Omental fat pad (tissue), 4 donors: ENCODE measurements at places on chromosomes 4 and X. TPM values are rescaled to one million over a fixed set of nuclear protein-coding genes. Genes with fewer than 3 reads are reported as not detected.

GRCh38 chrX:106611317-106611678, 480 bp upstream of the RADX start:
- DNase-seq, result no peak

DNA sequence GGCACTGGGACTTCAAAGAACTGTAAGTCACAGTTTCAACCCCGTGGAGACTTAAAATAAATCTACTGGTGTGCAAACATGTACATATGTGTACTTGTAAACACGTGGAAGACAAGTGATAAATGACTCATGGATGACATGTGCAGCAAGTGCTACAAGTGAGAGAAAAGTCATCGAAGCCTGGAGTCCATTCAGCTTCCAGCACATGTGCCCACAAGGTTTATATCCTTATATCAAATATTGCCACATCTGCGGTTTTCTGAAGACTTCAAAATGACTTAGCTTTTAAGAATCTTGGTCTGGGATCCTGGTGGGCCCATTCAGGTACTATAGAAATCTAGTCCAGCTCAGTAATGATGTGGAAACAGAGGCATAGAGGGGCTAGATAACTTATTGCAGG, 33.0 kb upstream of the TTC29 start:
- no peak for DNase-seq

DNA sequence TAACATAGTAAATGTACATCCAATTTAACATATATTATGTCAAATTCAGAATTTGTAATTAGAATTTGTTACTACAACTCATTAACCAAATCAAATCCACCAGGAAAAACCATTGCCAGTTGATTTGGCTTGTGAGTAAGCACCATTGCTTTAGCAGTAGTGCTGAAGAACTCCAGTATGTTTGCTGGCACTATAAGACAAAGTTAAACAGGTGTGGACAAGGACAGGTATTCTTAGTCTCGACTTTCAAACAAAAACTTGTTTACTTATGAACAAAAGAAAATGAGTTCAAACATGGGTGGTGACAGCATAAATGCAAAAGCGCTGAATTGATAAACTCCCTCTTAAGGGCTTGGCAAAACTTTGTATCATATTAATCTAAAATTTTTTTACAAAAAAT, 1.3 kb upstream of the ADH7 start:
- DNase-seq, result no peak

DNA sequence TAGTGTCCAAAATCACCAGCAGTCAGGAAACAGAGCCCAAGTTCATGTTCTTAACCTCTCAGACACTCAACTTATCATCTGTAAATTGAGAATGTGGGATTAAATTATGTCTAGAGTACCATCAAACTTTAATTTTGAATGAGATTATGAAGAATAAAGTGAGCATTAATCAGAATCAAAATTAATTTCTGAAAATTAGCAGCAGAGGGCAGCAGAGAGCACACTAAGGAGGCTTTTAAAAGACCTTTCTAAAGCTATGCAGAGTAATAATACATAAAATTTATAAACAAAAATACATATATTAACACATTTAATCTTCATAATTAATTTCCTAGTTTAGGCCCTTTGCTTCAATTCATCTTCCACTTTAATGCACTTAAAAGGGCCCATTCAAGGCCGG, 7.1 kb downstream of the TASL start:
- DNase-seq, result no peak

DNA sequence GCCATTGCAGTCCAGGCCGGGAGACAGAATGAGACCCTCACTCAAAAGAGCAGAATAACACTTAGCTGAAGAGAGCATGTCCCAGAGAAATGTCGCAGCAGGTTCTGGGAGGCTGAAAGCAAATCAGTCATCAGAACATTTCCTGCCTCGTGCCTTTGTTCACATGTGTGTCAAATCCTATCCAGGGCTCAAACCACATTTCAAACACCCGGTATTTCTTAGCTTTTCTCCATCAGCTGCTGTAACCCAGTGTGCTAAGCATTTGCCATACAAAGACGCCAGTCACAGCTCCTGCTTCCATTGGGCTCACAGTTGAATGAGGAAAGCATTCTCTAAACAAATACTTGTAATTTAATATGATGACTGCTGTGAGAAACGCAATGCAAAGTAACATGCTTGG, 6.0 kb downstream of the PALLD start:
- no peak for DNase-seq

- DNase-seq, result no peak
Measured at GRCh38 chrX:44996277-44996676, 123.3 kb downstream of the KDM6A start.

- DNase-seq, result no peak
Measured at GRCh38 chr4:156158747-156159146, 205.1 kb upstream of the CTSO start.

DNA sequence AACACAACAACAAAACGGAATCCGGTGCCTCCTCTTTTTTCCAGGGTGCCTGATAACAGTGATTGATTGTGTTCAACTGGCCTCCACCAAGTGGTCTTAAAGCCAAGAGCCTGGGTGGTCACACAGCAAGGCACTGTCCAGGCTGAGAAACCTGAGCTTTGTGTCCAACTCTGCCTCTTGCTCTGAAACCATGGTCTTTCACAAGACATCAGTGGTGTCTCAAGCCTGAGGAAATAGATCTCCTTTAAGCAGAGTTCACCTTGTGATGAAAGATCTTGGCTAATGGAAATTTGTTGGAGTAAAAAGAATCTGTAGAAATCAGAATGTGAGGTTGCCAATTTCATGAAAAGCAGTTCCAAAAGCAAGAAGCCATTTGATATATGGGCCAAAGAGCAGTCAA, 47.3 kb upstream of the ACSL1 start:
- no peak for DNase-seq

DNA sequence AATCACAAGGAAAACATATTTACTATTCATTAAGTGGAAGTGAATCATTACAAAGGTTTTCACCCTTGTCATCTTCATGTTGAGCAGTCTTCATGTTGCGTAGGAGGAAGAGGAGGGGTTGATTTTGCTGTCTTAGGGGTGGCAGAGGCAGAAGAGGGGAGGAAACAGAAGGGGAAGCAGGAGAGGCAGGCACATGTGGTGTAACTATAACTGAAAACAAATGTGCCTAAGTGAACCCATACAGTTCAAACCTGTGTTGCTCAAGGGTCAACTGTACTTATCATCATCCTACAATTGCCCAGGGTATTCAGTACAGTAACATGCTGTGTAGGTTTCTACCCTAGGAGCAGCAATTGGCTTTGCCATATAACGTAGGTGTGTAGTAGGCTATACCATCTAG, 47.2 kb downstream of the SYNPO2 start:
- DNase-seq, result no peak

DNA sequence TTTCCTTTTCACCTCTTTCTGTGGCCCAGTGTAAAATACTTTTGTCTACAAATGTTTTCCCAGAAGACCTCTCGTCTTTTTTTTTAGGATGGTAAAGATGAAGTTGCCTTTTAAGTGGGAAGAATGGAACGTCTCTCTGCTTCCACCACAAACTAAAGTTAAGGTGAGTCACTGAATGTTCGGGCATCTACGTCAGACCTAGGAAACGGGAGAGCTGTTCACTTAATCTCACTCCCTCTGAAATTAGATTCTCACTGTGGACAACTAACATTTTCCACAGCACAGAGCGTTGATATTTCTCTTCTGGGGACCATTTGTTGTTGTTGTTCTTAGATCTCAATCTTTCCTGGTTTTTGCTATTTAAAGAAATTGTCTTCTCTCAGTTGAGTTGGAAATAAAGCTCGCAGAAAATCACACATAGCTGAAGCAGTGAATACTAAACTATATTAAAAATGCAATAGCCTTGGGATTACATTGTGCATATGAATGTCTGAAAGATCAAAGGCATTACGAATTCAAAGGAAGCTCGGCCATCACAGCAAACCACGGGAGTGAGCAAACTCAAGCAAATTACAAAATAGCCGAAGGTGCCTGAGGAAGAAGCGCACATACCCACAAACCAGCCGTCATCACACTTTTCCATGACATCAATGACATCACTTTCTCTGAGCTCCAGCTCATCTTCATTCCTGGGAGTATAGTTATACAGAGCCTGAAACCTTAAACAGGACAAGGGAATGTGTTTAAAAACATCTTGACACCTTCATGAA, 53.9 kb upstream of the PDLIM3 start:
- DNase-seq, result no peak

DNA sequence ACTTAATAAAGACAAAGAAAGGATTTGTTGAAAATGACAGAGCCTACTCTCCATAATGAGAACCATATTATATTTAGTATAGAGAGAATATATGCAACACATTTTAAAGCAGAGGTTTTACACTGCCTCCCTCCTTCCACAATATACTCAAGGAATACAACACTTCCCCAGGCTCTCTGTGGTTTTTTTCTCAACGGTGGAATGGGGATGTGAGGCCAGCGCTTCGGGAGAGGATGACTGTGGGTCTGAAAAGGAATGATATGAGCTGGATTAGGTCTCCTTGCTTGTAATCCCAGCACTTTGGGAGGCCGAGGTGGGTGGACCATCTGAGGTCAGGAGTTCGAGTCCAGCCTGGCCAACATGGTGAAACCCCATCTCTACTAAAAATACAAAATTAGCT, 348.7 kb upstream of the KLF3 start:
- no peak for DNase-seq

DNA sequence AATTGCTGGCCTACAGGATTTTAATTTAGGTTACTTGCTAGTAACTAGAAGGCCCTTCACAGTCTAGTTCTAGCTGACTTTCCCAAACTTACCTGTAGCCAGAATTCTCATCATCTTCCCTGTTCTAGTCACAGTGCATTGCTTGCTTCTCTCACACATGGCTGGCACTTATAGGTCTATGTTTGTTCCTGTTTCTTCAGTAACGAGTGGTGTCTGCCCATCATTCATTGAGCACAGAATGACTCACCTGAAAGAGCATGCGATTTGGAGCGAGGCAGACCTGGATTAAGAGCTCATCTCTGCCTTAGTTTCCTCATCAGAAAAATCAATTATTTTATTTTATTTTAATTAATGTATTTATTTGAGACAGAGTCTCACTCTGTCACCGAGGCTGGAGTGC, 201.7 kb upstream of the ANK2 start:
- no peak for DNase-seq

DNA sequence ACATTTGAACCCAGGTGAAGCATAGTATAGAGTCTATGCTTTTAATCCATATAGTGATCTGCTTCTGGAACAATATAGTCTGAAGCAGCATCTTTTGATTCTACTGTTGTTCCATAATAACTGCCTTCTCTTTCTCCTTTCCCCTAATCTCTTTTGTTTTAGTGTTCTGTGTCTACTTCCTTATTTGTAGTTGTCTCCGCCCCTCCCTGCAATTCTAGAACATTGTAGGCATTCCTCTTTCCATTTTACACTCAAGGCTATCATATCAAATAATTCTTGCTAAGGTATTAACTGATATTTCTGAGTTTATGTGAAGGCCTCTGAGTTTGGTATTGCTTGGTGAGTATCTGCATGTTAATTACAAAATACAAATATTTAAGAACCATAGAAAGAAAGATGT, 11.6 kb downstream of the BLTP1 start:
- no peak for DNase-seq

DNA sequence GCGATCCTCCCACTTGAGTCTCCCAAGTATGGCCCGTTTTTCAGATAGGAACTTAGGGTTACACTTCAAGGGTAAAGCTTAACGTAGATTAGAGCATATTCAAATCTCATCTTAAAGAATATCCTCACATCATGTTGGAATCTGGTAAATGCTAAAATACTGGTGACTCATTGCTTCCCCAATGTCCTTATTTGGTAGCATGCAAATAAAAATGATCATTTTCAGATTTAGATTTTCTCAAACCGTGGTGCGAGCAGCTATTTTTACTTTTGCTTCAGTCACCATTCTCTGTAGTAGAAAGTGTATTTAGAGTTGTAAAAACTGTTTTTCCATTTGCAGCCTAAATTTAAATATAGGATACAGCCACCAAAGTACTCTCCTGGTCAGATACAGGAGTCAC, 101.5 kb upstream of the MAML3 start:
- no peak for DNase-seq

DNA sequence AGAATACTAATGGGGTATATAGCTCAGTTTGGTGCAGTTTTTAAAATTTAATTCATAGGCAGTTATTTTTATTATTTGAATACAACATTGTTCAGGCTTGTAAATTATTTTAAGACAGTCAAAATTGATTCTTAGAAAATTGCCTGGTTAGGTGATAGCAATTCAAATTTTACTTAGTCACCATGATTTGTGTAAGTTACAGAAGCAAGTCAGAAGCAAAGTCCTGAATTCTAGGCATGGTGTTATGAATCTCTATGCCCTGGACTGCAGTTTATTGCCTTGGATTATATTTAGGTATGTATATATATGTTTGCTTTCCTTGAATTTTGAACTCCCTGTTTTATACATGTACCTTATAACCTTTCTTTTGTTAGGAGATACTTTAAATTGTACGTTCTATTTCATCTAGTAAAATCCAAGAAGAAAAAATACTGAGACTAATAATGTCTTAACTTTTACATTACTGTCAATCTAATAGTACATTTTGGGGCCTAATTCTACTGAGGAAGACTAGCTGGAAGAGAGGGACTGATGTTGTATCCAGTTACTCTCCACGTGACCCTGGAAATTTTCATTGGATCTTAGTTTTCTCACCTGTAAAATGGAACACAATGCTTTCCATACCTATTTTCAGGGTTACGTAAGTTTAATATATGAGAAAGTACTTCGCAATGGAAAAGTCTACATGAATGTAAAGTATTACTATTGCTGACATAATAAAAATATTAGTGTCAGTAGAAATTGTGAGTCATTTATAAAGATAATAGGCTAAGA, 25.1 kb downstream of the RAPGEF2 start:
- no peak for DNase-seq

DNA sequence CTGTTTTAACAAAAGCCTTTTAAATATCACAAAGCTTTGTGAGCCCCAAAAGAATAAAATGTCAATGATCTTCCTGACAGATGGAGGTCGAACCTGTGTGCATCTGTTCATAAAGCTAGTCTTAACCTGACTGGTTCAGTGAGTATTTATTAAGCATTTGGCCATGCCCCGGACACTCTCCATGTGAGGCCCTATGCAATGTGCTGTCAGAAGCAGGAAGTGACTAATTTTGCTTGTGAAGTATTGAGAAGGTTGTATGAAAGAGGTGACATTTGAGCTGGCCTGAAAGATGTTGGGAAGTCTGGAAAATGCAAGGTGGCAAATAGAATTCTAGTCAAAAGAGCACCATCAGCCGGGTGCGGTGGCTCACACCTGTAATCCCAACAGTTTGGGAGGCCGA, 171.4 kb downstream of the MSL3 start:
- no peak for DNase-seq

The GLRA3 gene
- not detected for total RNA-seq

The ODAPH gene
- not detected for total RNA-seq

The TACR3 gene
- total RNA-seq, result not detected

The HTR2C gene
- total RNA-seq, result not detected

The POLN gene
- total RNA-seq, result 5.4 TPM

The RBM3 gene
- total RNA-seq, result 250 TPM

The PABPC1L2B gene
- total RNA-seq, result not detected

The CTAG2 gene
- total RNA-seq, result not detected

The RAB41 gene
- not detected for total RNA-seq

The TLR10 gene
- 0.46 TPM for total RNA-seq

The CT45A9 gene
- not detected for total RNA-seq
